Fibroblast of the conjunctiva (primary cell): ENCODE measurements at places on chromosomes 13 and 19.

DNA sequence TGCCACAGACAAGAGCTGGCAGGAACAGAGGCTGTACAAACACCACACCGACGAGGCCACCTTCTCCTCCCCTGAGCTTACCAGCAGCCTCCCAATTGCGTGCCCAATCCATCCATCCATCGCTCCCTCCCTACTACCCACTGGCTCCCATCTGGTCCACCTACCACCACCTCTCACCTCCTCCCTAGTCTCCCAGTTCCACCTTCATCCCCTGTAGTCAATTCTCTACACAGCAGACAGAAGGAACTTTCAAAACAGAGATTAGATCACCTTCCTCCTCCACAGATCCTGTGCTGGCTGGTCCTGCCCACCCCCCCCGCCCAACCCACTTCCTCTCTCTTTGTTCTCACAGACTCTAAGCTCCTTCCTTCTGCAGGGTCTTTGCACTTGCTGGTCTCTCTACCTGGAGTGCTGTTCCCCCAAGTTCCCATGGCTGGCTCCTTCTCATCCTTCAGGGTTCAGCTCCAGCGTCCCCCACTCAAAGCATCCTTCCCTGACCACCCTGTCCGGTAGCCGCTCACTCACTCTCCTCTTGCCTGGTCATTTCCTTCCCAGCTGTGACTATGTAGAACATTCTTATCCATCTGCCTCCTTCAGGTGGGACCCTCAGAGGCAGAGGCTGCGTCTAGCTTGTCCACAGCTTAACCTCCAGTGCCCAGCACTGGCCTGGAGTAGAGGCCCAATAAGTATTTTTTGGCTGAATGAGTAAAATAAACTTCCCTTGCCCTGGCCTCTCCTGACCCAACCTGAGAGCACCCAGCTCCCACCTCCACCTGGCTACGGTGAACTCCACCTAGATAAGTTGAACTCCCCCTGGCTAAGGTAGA lies 23.0 kb downstream of the PIN1 start:
- no peak for DNase-seq

DNA sequence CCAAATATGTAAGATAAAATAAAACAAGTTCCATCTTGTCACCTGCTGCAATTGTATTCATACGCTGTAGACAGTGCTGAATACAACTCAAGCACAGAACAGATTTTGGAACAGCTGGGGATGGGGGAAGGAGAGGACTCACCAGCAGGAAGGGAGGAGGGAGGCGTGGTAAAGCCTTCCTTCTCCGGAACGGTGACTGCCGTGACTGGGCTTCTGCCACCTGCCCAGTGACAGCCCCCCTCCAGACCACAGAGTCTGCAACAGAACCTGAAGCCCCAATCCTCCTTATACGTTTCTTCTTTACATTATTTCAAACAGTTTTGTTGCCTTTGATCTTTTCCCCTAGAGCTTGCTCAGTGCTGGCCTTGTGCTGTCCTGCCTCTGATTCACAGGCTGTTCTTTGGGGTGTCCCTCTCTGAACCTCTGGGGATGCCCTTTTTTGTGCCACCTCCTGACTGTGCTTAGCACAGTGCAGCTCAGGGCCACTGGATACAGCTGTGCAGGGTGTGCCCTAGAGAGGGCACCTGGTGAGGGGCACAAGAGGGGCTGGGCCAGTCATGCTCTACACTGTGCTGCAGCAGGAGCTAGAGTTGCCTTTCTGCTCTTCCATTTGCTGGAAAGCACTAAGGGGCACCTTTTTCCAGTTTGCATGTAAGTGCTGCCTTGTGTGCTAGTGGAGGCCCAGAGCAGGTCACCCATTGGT lies 213.0 kb downstream of the ZIC5 start:
- no peak for DNase-seq

DNA sequence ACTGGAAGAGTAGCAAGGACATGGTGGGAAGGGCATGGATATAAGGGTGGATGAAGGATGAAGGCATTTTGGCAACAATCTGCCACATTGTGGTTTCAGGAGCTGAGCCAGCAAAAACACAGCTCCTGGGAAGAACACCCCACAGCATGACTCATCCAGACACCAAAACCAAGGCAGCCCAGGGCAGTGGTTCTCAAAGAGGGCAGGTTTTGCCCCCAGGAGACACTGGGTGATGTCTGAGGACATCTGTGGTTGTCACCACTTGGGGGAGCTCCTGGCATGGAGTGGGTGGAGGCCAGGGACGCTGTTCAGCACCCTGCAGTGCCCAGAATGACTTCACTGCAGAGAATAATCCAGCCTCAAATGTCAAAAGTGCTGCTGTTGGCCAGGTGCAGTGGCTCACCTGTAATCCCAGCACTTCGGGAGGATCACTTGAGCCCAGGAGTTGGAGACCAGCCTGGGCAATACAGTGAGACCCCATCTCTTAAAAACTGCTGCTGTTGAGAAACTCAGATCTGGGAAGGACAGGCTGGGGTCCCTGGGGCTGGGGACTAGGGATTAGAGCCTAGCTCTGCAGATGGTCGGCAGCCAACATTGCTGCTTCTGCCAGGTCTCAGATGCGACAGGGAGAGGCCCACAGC lies 16.1 kb downstream of the ZFR2 start:
- peak; percentile 59 for DNase-seq

GRCh38 chr13:49679246-49679645 lies 12.0 kb downstream of the EBPL start:
- peak; percentile 34 for DNase-seq

GRCh38 chr13:68748038-68748437 lies 1359.6 kb upstream of the ATXN8OS start:
- DNase-seq = no peak

DNA sequence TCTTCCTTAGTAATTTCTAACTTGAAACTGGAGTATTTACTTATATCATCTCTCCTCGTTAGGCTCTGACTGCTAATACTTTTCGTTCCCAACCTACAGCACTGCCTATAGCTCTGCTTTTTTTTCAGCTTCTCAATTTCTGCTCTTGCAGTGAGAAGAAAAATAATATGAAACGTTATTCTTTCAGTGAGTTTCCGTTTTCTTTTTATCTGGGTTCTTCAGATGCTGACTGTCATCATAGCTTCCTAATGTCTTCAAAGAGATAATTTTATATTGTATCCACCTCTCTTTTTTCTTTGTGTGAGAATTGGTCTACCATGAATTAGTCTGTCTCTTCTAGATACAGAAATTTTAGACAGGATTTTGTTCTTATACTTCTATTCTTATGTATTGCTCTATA lies 454.9 kb downstream of the LMO7 start:
- DNase-seq = no peak

GRCh38 chr19:36748431-36749275 lies 24.0 kb downstream of the ZNF850 start:
- no peak for DNase-seq

DNA sequence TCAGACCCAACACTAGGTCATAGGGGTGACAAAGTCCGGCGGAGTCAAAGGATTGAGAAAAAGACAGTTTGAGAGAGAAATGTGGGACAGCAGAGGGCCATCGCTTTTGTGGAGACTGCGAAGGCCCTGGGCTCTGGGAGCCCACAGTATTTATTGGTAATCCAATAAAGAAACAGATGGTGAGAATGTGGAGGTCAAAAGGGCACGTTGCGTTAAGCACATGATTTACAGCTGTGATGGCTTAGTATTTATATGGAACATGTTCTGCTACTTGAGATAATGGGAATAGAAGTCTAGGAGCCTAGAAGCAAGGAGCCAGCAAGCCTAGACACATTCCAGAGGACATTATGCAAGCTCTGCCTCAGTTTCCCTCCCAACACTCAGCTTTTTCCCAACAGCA lies 2521.1 kb downstream of the PCDH9 start:
- DNase-seq = no peak

- DNase-seq = no peak
Observed at GRCh38 chr13:48404952-48405351, 8.0 kb downstream of the LPAR6 start.

GRCh38 chr13:21594715-21595545 lies 9.0 kb downstream of the MICU2 start:
- no peak for DNase-seq

DNA sequence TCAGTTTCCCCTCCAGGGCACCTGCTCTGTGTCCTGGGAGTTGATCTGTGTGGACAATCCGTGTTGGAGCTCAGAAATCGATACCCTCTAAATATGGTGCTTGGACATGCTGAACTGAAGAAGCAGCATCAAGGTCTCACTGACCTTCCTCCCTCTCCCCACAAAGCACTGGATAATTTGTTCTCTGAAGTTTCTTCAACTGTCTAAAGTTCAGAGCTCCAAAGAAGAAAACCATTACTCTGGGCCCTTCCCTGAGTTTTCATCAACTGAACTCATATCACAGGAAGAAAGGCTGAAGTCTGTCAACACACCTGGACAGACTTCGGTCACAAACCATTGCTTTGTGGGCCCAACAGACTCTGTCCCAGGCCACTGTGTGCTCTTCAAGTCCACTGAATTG lies 132.1 kb downstream of the RGCC start:
- DNase-seq = no peak

DNA sequence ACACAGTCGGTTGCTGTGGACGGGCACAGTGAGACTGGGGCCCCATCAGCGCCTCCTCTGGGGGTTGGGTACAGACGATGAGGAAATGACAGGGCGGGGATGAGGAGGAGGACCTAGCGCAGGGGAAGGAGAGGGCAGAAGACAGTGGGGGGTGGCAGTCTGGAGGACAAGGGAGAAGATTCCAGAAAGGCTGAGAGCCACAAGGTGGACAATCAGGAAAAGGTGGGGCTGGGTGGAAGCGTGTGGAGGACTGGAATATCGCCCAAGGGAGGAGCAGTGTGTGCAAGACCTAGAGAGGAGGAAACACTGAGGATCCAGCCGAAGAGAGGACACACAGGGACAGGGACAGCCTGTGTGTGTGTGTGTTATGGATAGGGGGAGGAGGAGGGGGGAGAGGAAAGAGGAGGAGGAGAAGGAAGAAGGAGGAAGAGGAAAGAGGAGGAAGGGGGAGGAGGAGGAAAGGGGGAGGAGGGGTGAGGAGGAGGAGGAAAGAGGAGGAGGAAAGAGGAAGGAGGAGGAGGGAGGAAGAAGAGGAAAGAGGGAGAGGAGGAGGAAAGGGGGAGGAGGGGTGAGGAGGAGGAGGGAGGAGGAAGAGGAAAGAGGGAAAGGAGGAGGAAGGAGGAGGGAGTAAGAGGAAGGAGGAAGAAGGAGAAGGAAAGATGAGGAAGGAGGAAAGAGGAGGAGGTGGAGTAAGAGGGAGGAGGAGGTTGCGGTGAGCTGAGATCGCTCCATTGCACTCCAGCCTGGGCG lies 15.8 kb upstream of the GARIN5A start:
- no peak for DNase-seq

GRCh38 chr13:108877300-108877699 lies 247.9 kb downstream of the MYO16 start:
- DNase-seq = no peak
